ENCODE measurements at places on chromosomes 2 and 18. TPM values are rescaled to one million over a fixed set of nuclear protein-coding genes. Genes with fewer than 3 reads are reported as not detected.
A peak's percentile ranks its signal among the peaks of the same experiment; 100 is the strongest.

DNA sequence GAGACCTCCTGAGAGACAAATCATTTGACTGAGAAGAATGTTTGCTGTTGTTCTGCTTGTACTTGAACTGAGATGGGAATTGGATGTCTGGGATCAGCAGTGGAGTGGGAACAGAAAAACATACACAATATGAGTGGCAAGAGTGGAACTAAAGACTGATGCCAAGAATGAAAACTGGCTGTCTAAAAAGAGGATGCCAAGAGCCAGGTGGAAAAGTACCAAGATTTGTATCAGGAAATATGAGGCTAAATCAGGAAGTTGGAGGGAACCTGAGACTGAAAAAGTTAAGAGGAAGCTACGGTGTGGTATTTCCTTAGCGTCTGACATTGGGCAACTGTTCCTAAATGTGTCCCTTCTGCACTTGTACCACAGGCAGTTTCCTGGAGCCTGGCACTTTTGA lies 440.9 kb upstream of the CELF4 start:
- DNase-seq = no peak

DNA sequence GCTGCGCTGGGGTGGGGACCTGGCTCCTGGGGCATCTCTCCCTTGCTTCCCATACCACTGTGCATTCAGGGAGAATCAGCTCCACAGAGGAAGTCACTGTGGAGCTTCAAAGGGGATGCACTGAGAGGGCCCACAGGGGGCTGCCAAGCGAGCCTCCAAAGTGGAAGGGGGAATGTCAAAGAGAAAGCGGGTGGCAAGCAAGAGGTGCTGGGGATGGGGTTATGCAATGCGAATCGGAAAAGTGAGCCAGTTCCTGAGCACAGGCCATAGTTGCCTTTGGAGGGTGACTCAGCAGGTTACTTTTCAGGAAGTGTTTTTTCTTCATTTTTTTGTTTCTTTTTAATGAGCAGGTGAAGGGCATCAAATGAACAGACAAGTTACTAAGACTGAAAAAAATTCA lies 17.6 kb downstream of the PMAIP1 start:
- DNase-seq = no peak

GRCh38 chr2:120243211-120243610 lies 9.4 kb upstream of the RALB start:
- DNase-seq = peak; percentile 68

GRCh38 chr2:19855542-19856431 lies 46.0 kb downstream of the TTC32 start:
- peak; percentile 25 for DNase-seq

DNA sequence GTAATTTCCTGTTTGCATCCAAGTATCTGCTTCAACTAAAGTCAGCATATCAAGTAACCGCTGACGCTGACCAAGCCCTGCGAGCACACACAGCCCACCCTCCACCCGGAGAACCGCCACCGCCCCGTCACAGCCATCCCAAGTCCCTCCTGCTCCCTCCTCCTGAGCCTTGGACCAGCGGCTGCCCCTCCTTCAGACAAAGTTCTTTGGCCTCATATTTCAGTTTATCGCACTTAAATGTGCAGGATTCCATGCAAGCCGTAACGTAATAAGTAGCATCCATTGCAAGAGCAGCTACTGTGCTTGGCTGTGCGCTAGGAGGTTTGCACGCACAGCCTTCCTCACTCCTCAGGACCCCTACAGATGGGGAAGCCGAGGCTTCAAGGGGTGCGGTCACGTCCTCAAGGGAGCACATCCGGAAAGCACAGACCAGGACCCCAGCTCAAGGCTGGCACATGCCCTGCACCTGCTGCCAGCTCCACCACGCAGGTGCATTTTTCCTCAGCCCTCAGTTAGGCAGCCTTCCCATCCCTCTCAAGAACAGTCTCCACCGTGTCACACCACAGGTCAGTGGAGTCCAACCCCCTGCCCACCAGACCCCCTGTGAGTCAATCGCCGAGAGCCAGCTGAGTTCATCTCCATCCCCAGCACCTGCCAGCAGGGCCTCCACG lies 17.1 kb downstream of the PXDN start:
- DNase-seq = no peak

- no peak for DNase-seq
Observed at GRCh38 chr2:184879671-184880070, 281.3 kb downstream of the ZNF804A start.

GRCh38 chr2:224847961-224848850 lies 132.0 kb upstream of the CCDC195 start:
- DNase-seq = peak; percentile 10

- no peak for DNase-seq
Observed at GRCh38 chr2:152411154-152411553, 76.2 kb downstream of the FMNL2 start.

DNA sequence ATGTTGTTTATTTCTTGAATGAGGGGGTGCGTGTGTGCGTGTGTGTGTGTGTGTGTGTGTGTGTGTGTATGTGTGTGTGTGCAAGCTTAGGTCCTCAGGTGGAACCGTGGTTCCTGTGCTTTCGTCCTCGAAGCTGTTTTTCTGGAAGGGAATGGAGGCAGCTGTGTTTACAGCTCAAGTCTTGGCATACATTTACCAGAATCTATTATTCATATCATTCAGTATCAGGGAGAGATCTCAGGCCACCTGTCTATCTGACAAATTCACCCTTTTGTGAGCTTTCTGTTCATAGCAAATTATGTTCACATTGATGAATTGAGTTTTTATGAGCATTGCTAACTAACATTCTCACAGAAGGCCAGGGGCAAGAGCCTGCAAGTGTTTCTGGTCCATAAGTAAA lies 550.4 kb downstream of the ARHGAP15 start:
- DNase-seq = peak; percentile 12

DNA sequence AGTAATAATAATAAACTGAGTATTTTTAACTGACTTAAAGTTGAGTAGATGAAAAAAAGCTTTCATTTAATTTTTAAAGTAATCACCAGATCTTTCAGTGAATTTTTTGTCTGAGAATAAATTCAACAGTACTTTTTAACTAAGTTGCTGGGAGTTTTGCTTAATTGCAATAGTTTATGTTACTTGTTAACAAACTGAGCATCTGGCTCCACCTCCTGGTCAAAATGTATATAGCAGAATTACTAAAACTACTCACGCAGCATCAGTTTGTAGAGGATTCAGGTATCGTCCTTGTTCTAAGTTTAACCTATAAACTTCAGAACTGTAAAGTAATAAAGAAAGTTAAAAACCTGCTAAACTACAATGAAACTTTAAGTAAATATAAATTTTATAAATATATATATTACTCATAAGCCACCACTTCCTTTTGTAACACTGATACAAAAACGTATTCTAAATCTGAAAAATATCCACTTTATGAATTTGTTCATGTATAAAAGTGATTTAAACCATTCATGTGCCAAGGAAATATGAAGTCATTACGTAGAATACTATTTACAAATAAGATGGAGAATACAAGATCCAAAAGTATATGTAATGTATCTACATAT lies 21.3 kb downstream of the NOL10 start:
- peak; percentile 38 for DNase-seq

GRCh38 chr2:117786520-117786919 lies 28.0 kb upstream of the DDX18 start:
- no peak for DNase-seq

GRCh38 chr18:3511980-3512379 lies 62.0 kb downstream of the TGIF1 start:
- DNase-seq = peak; percentile 59

DNA sequence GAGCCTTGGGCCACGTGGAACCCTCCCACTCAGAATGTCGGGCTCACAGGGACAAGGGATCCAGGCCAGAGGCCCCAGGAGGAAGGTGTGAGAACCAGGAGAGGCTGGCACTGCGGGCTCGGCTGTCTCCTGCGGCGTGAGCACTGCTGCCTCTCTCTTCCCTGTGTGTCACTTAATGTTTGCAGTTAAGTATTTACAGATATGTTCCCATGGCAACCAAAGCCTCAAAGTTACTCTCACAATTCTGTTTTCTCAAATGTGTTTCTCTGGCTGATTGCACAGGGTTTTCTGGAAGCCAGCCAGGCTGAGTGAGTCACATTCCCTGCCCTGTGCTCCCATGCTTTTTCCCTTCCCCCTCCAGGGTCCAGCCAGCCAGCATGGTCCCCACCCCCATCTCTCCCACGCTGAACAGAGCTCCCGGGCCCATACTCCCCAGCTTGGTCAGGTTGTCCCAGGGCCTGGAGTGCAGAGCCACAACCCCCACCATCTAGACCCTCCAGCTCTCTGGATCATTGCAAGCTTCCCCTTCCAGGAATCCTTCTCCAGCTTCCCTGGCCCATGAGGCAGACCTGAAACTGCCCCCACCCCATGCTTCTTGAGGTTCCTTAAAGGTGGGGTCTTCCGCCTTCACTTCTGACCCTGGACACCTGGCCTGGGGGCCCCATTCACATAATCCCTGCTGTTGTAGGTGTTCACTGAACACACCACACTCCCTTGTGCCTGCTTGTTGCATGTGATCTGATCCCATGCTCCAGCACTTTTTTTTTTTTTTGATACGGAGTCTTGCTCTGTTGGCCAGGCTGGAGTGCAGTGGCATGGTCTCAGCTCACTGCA lies 265.9 kb downstream of the CELF4 start:
- peak; percentile 96 for DNase-seq

DNA sequence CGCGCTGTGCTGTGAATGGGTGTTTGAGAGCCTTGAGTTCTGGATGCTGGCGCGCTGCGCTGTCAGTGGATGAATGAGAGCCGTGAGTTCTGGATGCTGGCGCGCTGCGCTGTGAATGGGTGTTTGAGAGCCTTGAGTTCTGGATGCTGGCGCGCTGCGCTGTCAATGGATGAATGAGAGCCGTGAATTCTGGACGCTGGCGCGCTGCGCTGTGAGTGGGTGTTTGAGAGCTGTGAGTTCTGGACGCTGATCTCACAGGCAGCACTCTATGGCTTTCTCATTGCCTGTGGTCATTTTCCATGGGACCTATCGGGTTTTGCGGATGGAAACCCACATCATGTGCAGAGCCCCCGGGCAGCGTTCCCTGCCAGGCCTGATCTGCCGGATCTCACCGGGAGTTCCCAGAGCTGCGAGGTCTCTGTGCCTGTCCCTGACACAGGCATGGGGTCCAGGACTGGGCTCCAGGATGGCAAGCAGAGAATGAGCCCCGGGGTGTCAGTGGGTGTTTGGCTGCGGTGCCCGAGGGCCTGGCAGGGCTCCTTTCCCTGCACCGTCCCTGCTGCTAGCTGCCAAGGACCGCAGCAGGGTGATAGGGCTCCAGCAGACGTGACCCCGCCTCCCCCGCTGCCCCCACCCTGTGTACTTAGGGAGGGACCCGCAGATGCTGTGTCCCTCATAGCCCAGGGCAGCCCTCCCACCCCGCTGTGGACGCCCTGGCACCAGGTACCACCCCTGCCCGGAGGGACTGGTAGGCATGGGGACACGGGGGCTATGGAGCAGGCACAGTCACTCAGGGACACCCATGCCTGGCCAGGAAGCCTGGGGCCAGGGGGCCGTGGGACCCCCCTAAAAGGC lies 9.7 kb downstream of the PDCD1 start:
- DNase-seq = no peak

Gene MYO3B
- polyA plus RNA-seq = 0.30 TPM

Gene TCF23
- 0.10 TPM for polyA plus RNA-seq

Gene FOXI3
- not detected for polyA plus RNA-seq

Gene COL4A4
- polyA plus RNA-seq = 0.22 TPM

Gene TRIM43
- not detected for polyA plus RNA-seq

Gene RIT2
- polyA plus RNA-seq = 1.9 TPM

Gene BUB1
- polyA plus RNA-seq = 17.8 TPM

Gene NEU2
- polyA plus RNA-seq = not detected

Gene SPATA3
- not detected for polyA plus RNA-seq

Gene EFR3B
- 6.2 TPM for polyA plus RNA-seq

Gene PLB1
- polyA plus RNA-seq = 3.2 TPM

Data from large intestine (tissue), 12 donors.